Lower lobe of right lung (tissue), 2 donors: ENCODE measurements at places on chromosomes 7 and 10. TPM values are rescaled to one million over a fixed set of nuclear protein-coding genes. Genes with fewer than 3 reads are reported as not detected.
A peak's percentile ranks its signal among the peaks of the same experiment; 100 is the strongest.

Gene OIT3
- total RNA-seq = 0.18 TPM

Gene ZC3HAV1L
- 7.1 TPM for total RNA-seq

Gene CTTNBP2
- total RNA-seq = 6.6 TPM

Gene THNSL1
- 2.7 TPM for total RNA-seq

Gene MSS51
- 2.7 TPM for total RNA-seq

Gene SNX8
- total RNA-seq = 43.1 TPM

Gene CYREN
- total RNA-seq = 39.6 TPM

Gene ABCB1
- 4.3 TPM for total RNA-seq

Gene INMT
- 249 TPM for total RNA-seq

Gene HTR5A
- not detected for total RNA-seq

Gene LDB1
- 58.0 TPM for total RNA-seq

- no peak for DNase-seq
- no peaks in the 10 kb centered on the region for H3K36me3 ChIP-seq
- no peak overlapping the region for H3K4me3 ChIP-seq
- H3K27ac ChIP-seq = no peak overlapping the region
- H3K4me1 ChIP-seq = no peaks in the 10 kb centered on the region
Observed at GRCh38 chr7:43077732-43078391, 34.6 kb upstream of the HECW1 start.

DNA sequence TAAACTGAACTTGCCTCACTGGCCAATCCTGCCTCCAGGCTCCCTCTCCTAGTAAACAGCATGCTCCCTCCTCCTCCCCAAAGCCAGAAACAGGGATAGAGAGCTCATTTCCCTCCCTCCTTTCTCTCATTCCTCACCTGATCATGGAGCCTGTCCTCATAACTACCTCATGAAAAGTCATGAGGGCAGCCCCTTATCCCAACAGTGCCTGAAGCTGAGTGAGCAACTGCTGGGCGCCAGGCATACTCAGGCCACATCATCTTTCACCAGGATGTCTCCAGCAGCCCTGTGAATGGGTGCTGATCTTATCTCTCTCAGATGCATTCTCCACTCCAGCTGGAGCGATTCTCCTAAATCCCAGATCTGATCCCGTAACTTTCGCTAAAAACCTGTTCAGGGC is 307.2 kb downstream of the PRPF18 start:
- H3K36me3 ChIP-seq = no peaks in the 10 kb centered on the region
- H3K27me3 ChIP-seq = peaks cover 9% of the 10 kb centered on the region
- H3K27ac ChIP-seq = no peak overlapping the region
- peaks cover 7% of the 10 kb centered on the region for H3K4me1 ChIP-seq
- no peak overlapping the region for H3K4me3 ChIP-seq
- DNase-seq = no peak

DNA sequence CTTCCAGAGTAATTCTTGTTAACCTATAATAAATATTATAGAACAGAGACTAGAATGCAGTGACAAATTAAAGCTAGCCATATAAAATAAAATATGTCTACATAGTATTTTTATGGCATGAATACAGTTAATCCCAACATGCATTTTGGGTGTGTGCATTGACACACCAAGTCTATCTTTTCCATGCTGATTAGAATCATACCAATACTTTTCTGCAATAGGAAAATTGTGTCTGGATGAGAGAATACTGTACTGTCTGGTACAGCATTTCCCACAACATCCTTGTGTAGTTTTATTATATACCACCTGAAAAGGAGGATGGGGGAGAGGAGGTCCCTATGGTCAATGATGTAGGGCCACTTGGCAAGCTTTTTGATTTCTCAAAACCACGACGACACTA is 100.3 kb downstream of the ARHGAP21 start:
- H3K27ac ChIP-seq = no peak overlapping the region
- H3K4me1 ChIP-seq = no peaks in the 10 kb centered on the region
- DNase-seq = no peak
- H3K27me3 ChIP-seq = no peaks in the 10 kb centered on the region
- H3K4me3 ChIP-seq = no peak overlapping the region

DNA sequence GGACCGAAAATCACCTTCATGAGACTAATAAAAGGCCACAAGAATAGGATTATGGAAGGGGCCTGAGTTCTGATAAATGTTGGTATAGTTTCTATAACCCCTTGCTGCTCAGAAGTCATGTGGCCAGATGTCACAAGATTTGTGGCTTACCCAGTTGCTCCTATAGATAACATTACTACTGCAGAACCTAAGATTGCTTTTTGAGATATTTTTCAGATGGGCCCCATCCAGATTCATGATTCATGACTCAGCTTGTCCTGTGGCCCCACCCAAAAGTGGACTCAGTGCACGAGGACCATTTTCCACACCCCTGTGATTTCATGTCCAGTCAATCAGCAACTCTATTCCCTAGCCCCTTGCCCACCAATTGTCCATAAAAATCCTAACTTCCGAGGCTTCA is 209.0 kb downstream of the ACTR3B start:
- no peaks in the 10 kb centered on the region for H3K27me3 ChIP-seq
- H3K4me1 ChIP-seq = no peaks in the 10 kb centered on the region
- no peaks in the 10 kb centered on the region for H3K36me3 ChIP-seq
- DNase-seq = no peak

GRCh38 chr7:158620839-158621441 is 33.3 kb upstream of the PTPRN2 start:
- DNase-seq = no peak
- H3K4me3 ChIP-seq = no peak overlapping the region
- H3K36me3 ChIP-seq = no peaks in the 10 kb centered on the region
- no peak overlapping the region for H3K27ac ChIP-seq

DNA sequence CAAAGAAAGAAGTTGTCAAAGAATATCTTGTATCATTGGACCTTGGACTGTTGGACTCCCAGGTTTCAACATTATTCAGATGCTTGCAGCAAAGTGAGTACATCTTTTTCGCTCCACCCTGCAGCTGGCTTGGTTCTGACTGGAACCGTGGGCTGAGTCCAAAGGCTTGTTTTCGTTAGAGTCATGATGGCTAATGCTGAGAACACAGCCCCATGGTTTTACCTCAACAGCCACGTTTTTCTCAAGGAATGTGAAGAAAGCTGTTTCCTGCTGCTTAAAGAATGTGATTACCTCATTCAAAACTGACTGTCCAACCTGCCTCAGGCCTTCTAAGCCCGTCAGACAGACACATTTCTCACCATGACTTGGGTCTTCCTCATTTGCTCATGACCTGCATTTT is 69.5 kb downstream of the STEAP1B start:
- no peak overlapping the region for H3K4me3 ChIP-seq
- no peaks in the 10 kb centered on the region for H3K27me3 ChIP-seq

- H3K27me3 ChIP-seq = no peaks in the 10 kb centered on the region
- H3K4me3 ChIP-seq = peak overlapping the region; percentile 77
- H3K4me1 ChIP-seq = peaks cover 19% of the 10 kb centered on the region
- H3K27ac ChIP-seq = peak overlapping the region; percentile 87
- DNase-seq = no peak
Observed at GRCh38 chr7:22823142-22823497, 471 bp upstream of the TOMM7 start.

DNA sequence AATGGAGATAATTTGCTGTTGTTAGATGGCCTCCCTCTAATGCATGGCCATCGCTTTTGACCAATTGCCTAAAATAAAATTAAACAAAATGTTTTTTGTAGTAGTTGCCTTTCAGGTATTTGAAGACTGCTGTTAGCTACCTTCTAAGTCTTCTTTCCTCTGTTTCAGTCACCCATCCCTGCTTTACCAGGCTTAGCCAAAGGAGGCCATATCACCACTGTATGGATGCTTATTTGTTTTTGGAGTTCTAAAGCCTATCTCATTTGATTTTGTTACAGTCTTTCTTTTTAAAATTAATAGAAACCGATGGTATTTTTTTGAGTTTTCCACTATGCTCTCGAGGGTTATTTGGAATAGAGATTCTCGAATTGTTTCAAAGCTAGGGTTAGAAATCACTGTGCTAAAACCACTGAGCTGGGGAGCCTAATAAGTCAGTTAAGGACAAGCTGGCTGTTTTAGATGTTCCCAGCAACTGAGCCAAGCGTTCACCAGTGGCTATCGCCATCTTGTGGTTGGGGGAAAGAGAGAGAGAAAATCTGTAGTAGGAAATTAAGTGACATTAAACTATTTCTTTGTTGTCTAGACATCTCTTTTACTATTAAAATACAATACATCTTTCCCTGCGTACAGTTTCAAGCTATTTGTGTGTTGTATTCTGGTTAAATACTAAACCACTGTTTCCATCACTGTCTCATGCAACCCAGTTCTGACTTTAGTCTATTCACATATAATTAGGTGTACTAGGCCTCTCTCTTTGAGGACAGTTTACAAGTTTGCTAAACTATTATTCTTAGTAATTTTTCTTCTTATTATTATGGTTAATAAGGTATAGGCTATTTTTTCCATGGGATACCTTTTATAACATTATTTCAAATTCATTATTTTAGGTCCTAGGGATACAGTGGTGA is 52.2 kb downstream of the GPR158 start:
- no peaks in the 10 kb centered on the region for H3K27me3 ChIP-seq
- H3K36me3 ChIP-seq = no peaks in the 10 kb centered on the region
- no peak for DNase-seq
- H3K4me3 ChIP-seq = no peak overlapping the region
- no peaks in the 10 kb centered on the region for H3K4me1 ChIP-seq
- H3K27ac ChIP-seq = no peak overlapping the region

DNA sequence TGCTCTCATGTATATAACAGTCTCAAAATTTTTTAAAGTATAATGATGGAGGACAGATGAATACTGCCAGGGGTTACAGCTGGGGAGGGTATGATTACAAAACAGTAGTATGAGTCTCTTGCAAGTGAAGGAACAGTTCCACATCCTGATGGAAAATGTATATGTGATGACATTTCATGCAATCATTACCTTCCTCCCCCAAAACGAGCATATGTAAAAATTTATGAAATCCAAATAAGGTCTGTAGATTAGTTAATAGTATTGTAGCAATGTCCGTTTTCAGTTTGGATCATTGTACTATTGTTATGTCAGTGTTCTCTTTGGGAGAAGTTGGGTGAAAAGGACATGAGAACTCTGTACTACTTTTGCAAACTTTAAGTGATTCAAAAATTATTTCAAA is 38.0 kb downstream of the DRGX start:
- H3K36me3 ChIP-seq = no peaks in the 10 kb centered on the region
- H3K4me1 ChIP-seq = peaks cover 16% of the 10 kb centered on the region
- no peak for DNase-seq
- no peak overlapping the region for H3K4me3 ChIP-seq
- no peaks in the 10 kb centered on the region for H3K27me3 ChIP-seq

- H3K36me3 ChIP-seq = no peaks in the 10 kb centered on the region
- no peaks in the 10 kb centered on the region for H3K4me1 ChIP-seq
- no peak for DNase-seq
- H3K27ac ChIP-seq = no peak overlapping the region
- no peaks in the 10 kb centered on the region for H3K27me3 ChIP-seq
- no peak overlapping the region for H3K4me3 ChIP-seq
Observed at GRCh38 chr7:88429382-88429781, 122.7 kb upstream of the STEAP4 start.

- no peaks in the 10 kb centered on the region for H3K36me3 ChIP-seq
- peak; percentile 81 for DNase-seq
- no peaks in the 10 kb centered on the region for H3K27me3 ChIP-seq
- H3K27ac ChIP-seq = peak overlapping the region; percentile 82
- H3K4me3 ChIP-seq = peak overlapping the region; percentile 85
Observed at GRCh38 chr7:149872419-149873073, 1.2 kb upstream of the ATP6V0E2 start.

GRCh38 chr7:12578930-12579640 is 8.6 kb downstream of the SCIN start:
- DNase-seq = no peak
- peaks cover 3% of the 10 kb centered on the region for H3K36me3 ChIP-seq
- H3K27ac ChIP-seq = no peak overlapping the region
- H3K4me3 ChIP-seq = no peak overlapping the region
- H3K27me3 ChIP-seq = no peaks in the 10 kb centered on the region
- peaks cover 1% of the 10 kb centered on the region for H3K4me1 ChIP-seq
